ENCODE measurements at places on chromosomes 12 and 14.
A peak's percentile ranks its signal among the peaks of the same experiment; 100 is the strongest.

- no peak for DNase-seq
Observed at GRCh38 chr12:18141048-18141982, 51.3 kb upstream of the RERGL start.

DNA sequence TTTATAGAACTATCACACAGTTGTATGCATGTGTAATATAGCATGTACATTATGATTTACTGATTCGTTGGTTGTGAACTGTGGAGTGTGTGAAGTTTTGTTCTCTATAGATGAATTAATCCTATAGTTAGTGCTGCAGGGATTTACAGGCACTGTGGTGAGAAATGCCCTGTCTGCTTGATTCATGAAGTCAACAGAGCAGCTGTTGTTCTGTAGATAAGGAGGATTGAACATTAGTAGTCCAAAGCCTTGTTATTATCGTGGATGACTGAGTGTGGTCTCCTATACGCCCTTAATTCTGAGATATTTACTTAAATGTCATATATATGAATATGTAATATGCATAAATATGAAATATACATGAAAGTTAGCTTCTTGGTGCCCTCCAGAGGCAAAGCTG, 98.3 kb downstream of the DNAH10 start:
- no peak for DNase-seq

- no peak for DNase-seq
Observed at GRCh38 chr14:83520837-83521236, 1987.2 kb upstream of the SEL1L start.

DNA sequence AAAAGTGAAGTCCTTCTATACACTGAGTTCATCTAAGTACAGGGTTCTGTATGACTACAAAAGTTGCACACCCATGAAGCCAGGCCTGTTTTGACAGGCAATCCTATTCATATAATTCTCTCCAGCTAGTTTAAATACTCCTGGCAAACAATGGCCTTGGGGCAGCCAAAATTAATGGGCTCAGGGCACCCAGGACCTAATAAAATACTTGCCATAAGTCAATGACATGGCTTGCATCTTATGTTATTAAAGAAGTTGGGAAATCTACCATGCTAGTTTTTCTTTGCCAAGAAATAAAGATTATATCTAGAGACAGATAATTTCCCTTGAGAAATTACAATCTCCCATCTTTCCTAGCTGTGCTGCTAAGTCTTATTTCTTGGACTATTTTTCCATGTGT, 11.1 kb upstream of the TMTC1 start:
- no peak for DNase-seq

DNA sequence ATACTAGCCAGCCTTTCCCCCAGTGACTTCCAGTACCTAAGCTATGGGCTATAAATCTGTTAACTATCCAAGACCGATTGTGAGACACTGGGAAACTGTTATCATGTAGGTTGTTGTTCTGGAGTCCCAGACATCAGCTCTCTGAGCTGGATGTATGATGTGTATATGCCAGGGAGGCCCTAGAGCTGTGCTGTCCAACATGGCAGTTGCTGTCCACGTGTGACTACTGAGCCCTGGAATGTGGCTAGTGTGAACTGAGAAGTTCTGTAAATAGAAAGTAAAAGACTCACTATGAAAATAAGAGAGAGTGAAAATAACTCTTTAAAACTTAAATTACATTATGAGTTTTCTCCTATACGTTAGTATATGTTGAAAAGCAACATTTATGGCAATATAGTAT, 755.8 kb upstream of the FBXO33 start:
- DNase-seq: no peak

GRCh38 chr12:104319028-104319427, 15.5 kb downstream of the EID3 start:
- no peak for DNase-seq

- no peak for DNase-seq
Observed at GRCh38 chr12:49827051-49827400, 1.2 kb downstream of the NCKAP5L start.

DNA sequence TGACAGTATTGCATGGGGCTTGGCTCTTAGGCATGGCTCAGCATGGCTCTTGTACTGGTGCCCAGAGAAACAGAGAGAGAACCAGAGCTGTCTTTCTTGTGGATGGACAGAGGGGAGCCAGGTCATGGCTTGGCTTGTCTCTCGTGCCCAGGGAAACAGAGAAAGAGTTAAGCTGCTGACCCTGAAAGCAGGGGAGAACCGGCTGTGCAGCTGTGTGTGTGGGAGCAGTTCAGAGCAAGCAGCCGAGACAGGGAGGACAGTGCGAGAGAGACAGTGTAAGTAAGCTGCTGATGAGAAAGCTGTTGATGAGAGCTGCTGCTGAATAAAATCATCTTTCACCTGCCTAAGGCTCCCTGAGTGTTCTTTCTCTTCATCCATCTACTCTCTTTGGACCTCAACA, 61.3 kb upstream of the DDHD1 start:
- DNase-seq: no peak

- no peak for DNase-seq
Observed at GRCh38 chr14:49584058-49584457, 2.1 kb downstream of the RPS29 start.

- DNase-seq: no peak
Observed at GRCh38 chr12:3518902-3519301, 27.9 kb downstream of the PRMT8 start.

DNA sequence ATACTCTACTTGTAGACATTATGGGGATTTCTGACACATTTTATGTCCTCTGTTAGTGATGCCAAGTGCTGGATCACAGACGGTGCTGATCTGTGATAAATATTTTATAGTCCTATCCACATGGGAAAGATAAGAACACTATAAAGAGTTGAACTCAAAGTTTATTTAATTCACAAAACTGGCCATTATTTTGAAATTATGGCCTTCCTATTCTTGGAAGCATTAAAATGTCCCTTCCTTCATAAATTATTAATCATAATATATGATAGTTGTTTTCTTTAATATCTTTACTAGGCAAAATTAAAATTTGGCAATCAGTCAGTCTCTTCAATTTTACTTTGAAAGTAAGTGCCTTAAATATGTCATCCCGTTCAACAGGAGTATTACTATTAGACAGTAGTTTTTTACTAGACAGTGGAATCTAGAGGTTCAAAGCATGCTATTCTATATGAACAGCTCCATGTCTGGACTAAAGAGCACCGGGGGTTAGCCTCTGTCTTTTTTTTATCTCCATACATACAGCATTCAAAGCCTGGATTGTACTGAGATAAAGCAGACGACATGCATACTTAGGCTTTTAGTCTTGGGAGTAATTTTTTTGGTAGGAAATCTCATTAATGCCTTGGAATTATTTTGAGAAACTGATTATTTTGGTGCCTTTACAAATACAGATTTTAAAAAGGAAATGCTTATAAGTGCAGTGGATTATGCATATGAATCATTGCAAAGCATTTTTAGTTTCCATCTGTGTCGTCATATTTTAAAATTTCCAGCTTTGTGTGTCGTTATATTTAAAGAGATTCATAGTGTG, 306.1 kb upstream of the RGS6 start:
- no peak for DNase-seq

- DNase-seq: no peak
Observed at GRCh38 chr14:96255501-96256366, at the start of gene BDKRB1. BDKRB1 (plus strand) TSS chr14:96256210; CDS start chr14:96263683, 7,473 bp downstream.

DNA sequence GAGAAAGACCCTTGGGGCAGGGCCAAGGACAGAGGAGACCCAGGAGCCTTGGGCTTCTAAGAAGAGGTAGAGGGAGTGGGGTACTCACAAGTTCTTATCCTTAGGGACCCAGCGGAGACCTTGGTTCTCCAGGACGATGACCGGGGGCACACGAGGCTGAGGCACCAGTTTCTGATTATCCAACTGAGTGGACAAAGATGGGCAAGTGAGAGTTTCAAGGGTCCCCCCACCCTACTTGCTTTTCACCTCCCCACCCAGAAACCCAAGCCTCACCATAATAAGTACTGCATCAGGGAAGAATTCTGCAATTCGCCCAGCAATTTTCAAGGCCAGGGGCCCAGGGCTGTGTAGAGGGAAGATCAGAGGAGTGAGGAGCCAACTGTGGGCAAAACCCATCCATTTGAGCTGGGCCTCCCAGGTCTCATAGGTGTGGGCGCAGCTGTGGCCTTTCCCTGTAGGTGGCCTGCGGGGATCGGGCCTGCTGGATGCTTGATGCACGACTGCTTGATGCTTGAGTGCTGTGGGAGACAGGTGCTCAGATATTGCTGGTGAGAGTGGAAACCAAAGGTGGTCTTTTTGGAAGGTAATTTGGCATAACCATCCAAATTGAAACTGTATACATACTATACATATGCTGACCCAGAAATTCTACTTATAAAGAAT, 2.0 kb downstream of the EMC9 start:
- no peak for DNase-seq

GRCh38 chr12:54549774-54550451, 512 bp downstream of the PDE1B start:
- no peak for DNase-seq

DNA sequence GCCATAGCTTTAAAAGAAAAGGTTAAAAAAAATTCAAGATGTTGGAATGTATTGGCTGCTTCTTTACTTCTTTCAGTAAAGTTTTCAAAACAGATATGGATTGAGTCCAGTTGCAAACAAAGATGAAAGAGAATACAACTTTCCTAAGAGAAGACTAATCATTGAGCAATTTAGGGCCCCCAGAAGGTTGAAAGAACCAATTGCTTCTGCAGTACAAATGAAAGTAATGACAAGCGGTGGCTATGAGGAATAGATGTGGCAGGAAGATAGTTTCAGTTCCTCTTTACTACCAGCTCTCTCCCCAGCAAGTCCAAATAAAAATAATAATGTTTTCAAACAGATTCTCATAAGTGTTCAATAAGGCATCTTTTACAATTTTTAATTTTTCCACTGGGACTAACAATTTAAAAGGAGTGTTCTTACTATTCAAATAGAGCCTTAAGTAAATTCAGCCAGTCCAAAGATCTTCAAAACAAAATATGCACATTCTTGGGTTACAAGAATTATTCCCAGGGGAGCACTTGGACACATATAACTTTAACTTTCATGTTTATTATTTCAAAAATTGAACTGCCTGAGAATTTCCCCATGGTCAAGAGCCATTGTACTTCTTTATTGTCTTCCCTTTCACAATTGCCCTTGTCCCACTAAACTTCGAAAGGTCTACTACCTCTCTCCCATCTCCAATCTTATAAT, 62.3 kb upstream of the PPP1R12A start:
- DNase-seq: peak; percentile 45

GRCh38 chr12:83801972-83802371, 1110.6 kb downstream of the SLC6A15 start:
- DNase-seq: no peak

DNA sequence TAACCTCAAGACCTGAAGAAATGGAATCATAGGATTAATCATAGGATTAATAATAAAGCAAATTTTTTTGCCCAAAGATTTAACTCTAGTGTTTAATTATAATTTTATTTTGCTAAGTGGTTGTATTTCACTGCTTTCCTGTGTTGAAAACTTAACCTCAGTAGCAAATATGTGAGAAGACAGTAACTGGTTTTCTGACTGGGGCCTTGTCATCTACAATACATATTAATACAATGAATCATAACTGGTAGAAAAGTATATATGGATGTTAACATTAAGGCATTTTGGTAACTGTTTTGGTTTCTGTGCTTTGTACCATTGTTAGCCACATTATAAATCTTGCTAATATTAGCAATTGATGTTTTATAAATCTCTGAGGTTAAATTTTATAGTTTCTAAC, 92.2 kb downstream of the ACSS3 start:
- no peak for DNase-seq

DNA sequence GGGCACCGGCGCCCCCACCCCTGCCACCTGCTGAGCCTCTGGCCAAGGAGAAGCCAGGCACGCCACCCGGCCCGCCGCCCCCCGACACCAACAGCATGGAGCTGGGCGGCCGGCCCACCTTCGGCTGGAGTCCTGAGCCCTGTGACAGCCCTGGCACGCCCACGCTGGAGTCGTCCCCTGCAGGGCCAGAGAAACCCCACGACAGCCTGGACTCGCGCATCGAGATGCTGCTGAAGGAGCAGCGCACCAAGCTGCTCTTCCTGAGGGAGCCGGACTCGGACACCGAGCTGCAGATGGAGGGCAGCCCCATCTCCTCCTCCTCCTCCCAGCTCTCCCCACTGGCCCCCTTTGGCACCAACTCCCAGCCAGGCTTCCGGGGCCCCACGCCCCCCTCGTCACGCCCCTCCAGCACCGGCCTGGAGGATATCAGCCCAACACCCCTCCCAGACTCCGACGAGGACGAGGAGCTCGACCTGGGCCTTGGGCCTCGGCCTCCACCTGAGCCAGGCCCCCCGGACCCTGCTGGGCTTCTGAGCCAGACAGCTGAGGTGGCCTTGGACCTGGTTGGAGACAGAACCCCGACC, 6.5 kb downstream of the SETD1B start:
- DNase-seq: no peak

GRCh38 chr14:72588521-72588920, 305.4 kb downstream of the DPF3 start:
- DNase-seq: peak; percentile 39

DNA sequence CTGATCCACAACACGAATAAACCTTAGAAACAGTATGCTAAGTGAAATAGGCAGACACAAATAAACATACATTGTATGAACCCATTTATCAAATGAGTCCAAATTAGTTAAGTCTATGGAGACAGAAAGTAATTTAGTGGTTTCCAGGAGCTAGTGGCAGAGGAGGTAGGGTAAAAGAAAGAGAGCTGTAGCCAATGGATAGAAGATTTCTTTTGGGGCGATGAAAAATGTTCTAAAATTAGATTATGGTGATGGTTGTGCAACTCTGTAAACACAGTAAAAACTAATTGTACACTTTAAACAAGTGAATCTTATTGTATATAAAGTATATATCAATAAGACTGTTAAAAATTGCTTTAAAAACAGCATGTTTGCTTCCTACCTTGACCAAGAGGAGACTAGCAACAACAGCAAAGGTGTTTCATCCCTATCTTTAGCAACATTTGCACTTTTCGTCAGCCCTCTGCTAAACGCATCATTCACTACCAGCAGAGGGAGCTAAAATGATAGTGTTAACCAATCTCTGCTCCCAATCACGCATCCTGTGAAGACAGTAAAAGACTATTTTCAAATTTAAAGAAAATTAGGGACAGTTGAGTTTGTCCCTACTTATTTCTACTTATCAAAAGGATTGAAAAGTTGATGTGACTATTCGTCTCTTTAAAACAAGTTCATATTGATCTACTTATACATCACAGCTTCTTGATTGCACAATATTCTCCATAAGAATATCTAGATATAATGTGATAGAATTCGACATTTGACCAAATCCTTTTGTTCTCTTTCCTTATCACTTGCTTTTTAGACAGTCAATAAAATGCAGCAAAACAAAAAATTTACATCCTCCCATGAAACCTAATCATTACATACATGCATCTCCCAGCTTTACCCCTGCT, 24.0 kb upstream of the LGR5 start:
- peak; percentile 7 for DNase-seq

DNA sequence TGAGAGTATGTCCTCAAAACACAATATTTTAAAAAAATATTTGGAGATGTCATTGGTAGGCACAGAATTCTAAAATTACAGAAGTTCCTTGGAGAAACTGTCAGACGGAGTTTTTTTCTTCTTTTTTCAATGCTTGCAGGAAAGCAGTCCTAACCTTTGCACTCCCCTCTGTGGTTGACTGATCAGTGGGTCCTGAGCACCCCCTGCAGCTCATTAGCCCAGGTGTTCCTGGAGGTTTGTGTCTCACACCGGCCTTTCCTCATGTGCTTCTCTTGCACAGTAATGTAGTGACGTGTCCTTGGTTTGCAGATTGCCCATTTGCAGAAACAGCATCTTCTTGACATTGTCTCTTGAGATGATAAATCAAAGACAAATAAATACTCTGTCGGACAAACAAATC, 513.0 kb downstream of the TMEM121 start:
- no peak for DNase-seq
